ENCODE measurements at places on chromosomes 6 and 20. TPM values are rescaled to one million over a fixed set of nuclear protein-coding genes. Genes with fewer than 3 reads are reported as not detected.

CFB gene
- total RNA-seq, result 33.9 TPM

TRIM15 gene
- 0.52 TPM for total RNA-seq

FAM217A gene
- total RNA-seq, result not detected

AHCY gene
- 85.4 TPM for total RNA-seq

SNX14 gene
- total RNA-seq, result 41.8 TPM

C2 gene
- 1.3 TPM for total RNA-seq
